Lung (tissue), 17 donors: ENCODE measurements at places on chromosomes 1 and 21. TPM values are rescaled to one million over a fixed set of nuclear protein-coding genes. Genes with fewer than 3 reads are reported as not detected.

The CYP4B1 gene
- total RNA-seq = 75.7 TPM

The UQCRHL gene
- 1.1 TPM for total RNA-seq

The NTRK1 gene
- 0.61 TPM for total RNA-seq

GRCh38 chr1:57094749-57095148 lies 128.9 kb upstream of the C8B start:
- no peak for DNase-seq
- H3K36me3 ChIP-seq = no peaks in the 10 kb centered on the region
- H3K4me3 ChIP-seq = no peak overlapping the region

DNA sequence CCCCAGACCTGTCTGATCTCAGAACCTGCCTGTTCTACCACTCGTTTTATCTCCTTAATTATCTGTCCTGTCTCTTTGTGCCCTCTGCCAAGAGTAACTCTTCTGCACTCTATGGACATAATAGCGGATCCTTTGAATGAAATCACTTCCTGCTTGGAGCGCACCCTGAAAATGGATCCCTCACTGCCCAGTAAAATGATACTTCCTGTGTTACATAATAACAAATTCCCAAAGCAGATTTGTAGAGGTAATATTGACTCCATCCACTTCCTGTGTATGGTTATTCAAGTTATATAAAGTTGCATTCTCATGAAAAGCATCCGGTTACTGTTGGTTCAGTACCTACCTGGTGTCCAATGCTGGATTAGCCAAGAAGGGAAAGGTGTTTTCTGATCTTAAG lies 246.0 kb downstream of the TRABD2B start:
- H3K27me3 ChIP-seq = no peaks in the 10 kb centered on the region
- H3K36me3 ChIP-seq = no peaks in the 10 kb centered on the region
- H3K4me1 ChIP-seq = no peaks in the 10 kb centered on the region
